ENCODE measurements at places on chromosomes 7 and 10. TPM values are rescaled to one million over a fixed set of nuclear protein-coding genes. Genes with fewer than 3 reads are reported as not detected.

- no peak for DNase-seq
Measured at GRCh38 chr10:35925493-35925892, 283.4 kb upstream of the FZD8 start.

GRCh38 chr7:41628901-41629300 lies 74.0 kb downstream of the INHBA start:
- DNase-seq: no peak

- DNase-seq: no peak
Measured at GRCh38 chr10:82982110-82982608, 1107.2 kb downstream of the NRG3 start.

- peak; percentile 82 for DNase-seq
Measured at GRCh38 chr10:68826764-68827591, at the start of gene STOX1. TSS of gene STOX1 (plus strand) at chr10:68827531. CDS start at chr10:68827624, 93 bp downstream.

DNA sequence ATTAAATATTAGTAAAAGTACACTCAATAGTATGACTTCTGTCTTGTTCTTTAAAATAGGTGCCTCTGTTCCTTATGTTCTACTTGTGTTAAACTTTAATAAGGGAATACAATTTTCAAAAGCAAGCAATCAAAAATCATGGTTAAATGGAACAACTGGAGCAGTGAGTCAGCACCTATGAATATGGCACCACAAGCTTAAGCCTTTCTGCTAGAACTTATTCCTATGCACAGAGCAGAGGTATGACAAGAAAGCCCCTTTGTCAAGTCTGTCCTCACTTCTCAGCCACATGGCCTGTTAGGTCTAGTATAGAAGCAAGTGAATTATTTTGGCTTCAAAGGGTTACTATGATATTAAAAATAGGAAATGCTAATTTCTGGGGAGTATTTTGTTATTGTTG lies 29.8 kb downstream of the FAM13C start:
- no peak for DNase-seq

- DNase-seq: no peak
Measured at GRCh38 chr7:112084520-112084971, 121.7 kb downstream of the DOCK4 start.

- peak; percentile 22 for DNase-seq
Measured at GRCh38 chr10:37704566-37704965, 152.8 kb downstream of the ZNF248 start.

GRCh38 chr10:109962247-109962646 lies 38.9 kb upstream of the XPNPEP1 start:
- no peak for DNase-seq

GRCh38 chr10:101609481-101609880 lies 21.4 kb downstream of the DPCD start:
- no peak for DNase-seq

DNA sequence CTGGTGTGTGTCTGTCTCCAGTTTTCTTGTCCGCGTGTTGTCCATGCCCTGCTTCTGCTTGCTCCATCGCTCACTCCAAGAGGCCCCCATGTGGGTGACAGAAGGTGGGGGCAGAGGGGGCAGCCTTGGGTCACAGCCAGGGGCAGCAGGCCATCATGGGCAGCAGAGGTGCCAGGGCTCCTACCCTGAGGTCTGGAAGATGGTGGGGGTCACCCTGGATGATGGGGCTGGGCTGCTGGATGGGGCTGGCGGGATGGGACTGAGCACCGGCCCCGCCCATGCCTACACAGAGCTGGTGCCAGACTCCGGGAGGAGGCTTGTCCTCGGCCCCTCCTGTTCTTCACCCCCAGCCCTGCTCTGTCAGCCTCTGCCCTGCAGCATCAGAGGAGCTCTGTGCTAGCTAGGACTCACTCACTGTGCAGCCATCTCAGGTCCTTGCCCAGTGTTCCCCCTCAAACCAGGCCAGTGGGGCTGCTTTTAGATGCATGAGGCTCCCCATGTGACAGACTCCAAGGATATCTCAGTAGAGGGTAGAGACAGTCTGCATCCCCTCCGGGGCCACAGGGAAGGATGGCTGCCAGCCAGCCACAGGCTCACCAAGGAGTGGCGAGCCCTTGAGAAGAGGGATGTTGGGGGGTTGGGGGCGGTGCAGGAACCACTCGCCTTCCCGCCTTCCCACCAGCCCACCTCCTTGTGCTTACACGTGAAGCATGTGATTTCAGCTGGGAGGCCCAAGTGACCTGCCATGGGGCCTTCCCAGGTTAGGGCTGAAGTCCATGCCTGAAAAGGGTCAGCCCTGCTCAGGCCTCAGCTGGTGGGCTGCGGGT lies 35.5 kb upstream of the PPIF start:
- no peak for DNase-seq

DNA sequence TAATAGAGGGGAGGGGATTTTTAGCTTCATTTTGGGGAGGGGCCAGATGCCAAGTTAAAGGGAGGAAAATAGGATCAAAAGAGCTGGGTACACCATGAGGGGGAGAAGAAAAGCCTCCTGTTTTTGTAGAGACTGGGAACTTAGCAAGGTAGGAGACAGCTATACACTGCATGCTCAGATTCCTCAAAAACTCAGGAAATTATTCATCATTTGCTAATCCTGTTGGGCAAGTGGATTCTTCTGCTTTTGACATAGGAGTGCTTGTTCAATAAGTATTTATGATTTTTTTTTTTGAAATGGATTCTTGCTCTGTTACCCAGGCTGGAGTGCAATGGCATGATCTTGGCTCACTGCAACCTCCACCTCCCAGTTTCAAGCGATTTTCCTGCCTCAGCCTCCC lies 73.4 kb downstream of the LYZL2 start:
- DNase-seq: no peak

DNA sequence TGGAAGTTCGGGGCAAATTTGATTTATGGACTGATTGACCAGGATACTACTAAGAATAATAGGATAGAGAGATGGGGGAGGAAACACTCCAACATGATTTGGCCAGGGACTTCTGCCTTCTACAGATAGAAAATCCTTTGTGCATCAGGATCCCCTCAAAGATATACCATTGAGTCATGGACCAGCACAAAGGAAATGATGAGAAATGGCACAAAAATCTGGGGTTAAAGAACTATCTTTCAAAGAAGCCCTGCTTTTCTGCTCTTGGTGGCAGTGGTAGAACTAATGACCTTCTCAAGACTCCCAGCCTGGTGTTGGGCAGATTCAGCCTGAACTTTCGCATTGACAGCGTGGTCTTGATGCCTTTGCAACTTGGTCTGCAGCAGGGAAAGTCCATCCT lies 27.6 kb upstream of the LAMB1 start:
- DNase-seq: no peak

DNA sequence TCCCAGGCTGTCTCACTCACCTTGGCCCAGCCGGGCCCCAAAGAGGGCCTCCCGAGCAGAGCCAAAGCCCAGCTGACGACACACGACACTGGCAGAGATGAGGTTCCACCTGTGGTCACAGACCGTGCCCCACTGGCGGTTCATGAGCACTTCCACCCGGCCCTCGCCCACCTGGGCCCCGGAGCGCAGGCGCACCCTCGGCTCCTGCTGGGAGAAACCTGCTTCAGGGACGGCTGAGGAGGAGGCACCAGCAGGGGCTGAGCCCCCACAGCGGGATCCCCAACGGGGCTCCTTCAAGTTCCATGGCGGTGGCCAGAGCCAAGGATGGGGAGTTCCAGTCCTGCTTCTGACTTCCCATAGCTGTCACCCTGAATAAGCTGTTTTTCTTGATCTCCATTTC lies 10.0 kb downstream of the LOXL4 start:
- no peak for DNase-seq

DNA sequence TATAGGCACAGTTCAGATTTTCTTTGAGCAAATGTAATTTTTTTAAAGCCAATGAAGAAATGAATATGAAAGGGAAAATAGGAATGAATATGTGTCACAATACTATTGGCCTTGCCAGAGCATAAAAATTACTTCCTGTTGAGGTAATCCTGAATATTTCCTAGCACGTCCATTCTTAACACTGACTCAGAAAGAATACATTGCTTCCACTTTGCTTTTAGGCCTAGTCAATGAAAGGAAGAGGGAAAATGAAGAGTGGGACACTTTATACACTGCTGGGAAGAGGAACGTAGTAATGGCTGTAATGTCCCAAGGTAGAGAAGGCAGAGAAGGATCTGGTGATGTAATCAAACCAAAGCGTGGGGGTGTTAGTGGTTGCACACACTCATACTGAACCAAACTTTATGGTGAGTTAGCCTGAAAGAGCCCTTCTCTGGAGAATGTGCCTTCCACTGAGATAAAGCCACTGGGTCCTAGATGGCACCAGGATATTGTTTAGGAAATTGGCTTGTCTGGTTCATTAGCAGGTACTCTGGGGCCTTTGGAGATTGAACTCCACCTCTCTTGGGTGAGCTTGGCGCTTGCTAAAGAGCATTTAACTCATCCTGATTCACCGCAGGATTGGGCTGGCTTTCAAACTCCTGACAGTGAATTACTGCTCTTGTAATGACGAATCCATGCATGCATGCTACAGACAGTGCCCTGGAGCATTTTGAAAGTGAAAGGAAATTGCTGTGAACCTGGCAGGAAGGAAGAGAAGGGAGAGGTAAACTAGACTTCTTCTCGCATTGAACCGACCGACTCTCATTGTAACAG lies 254.9 kb downstream of the KIAA1217 start:
- no peak for DNase-seq

MSMB gene
- not detected for total RNA-seq

FANK1 gene
- 3.0 TPM for total RNA-seq
